RWPE1 (cell line): ENCODE measurements at places on chromosomes 6 and 20.

DNA sequence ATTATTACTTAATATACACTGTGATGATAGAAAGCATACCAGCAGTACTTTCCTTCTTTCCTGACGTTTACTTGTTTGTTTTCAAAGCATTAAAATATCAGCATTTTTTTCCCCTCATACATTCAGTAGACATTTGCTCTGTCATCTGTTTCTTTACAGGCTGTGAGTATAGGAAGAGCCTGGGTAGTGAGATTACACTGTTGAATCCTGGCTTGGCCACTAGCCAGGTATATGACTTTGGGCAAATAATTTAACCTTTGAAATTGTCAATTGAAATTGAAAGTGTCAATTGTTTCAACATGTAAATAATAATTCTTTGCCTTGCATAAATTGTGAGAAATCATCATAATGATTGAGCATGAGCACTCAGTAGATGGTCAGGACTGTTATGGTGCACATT is 336.2 kb downstream of the CDKAL1 start:
- DNase-seq = no peak

DNA sequence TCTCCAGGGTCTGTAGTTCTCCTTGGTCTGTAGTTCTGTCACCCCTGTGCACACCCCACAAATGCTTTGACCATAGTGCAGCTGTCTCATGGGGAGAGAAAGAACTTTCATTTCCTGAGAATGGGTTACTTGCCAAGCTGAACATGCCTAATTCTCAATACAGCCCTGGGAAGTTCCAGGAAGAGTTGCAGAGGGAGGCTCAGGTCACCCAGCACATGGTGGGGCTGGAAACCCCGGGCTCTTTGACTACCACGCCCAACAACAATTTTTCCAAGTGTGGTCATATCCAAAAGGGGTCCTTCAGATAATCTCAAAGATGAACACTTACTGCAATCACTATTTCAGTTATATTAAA is 2.2 kb upstream of the PTPRA start:
- DNase-seq = no peak

GRCh38 chr6:26447257-26447656 is 7.0 kb downstream of the BTN3A3 start:
- DNase-seq = no peak

GRCh38 chr20:25310268-25310920 is 62.5 kb downstream of the PYGB start:
- peak; percentile 88 for DNase-seq

GRCh38 chr20:48760403-48760983 is 67.3 kb downstream of the PREX1 start:
- peak; percentile 82 for DNase-seq

DNA sequence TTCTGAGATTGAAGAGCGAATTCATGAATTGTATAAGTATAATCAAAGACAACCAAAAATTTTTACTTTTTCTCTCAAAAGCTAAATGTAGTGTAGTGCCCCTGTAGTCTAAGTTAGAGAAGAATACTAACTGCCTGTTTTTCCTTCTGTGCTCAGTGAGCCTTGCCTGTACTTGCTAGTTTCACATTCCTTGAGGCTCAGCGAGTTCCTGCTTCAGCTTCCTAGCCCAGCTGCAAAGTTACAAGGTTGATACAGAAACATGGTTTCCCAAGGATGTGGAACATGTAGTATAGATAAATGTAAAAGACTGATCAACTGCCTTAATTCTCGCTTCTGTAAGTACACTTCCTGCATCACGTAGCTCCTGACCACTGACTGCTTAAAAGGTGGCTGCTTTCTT is 33.1 kb upstream of the SEC63 start:
- DNase-seq = no peak

- peak; percentile 30 for DNase-seq
Measured at GRCh38 chr6:134447883-134448387, 130.0 kb upstream of the SGK1 start.

GRCh38 chr20:19758133-19758500 is at the start of gene RIN2:
Gene RIN2 (plus strand): TSS chr20:19758258. CDS start chr20:19889602, 131,344 bp downstream.
- DNase-seq = peak; percentile 80

GRCh38 chr6:36657271-36657670 is 21.2 kb upstream of the CDKN1A start:
- no peak for DNase-seq
